ENCODE measurements at places on chromosomes 4 and X.
A peak's percentile ranks its signal among the peaks of the same experiment; 100 is the strongest.

GRCh38 chr4:168759321-168759720, 250.7 kb downstream of the CBR4 start:
- no peak for DNase-seq

DNA sequence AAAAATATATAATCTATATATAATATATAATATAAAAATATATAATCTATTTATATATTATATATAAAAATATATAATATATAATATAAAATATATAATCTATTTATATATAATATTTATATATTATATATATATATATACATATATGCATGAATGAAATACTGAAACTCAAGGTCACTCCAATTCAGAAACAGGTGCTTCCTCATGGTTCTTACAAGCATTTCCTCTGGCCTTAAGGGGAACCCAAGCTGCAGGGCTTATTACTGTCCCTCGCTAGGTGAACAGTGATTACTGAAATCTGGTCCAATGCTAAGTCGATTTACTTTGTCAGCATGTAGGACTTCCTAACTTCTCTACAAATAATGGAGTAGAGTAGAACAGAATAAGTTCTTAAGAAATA, 174.3 kb downstream of the GPM6A start:
- DNase-seq: no peak

DNA sequence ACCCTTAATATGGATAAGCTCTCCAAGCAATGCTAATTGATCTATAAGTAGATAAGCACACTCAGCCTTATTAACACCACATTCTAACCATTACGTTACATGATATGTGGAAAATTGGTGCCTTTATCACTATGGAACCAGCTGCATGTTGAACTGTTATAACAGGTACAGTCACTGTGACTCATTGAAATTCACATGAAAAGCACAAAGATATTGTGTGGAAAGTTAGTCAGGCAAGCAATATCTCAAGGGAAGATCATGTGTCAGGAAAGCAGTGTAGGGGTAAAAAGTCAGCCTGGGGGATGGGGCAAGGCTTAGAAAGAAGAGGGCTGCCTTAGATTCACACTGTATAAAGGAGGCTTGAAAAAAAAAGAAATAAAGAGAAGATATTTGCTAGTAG, 313.7 kb upstream of the SMIM31 start:
- no peak for DNase-seq

DNA sequence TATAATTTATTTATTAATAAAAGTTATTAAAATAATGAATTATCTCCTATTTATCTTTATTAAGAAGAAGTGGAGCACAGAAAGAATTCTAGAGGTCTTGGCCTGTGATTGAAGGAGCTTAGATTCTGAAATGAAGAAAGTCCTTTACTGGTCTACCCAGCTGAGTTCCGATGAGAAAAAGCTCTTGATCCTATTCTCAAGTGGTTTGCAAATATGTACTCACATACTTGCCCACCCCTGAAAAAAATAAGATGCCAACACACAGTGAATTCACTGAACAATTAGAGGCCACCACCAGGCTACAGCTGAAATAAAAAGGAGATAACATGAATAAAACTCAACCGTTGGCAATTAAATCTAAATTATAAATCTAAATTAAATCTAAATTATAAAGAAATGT, 253.4 kb downstream of the MAPK10 start:
- DNase-seq: no peak

DNA sequence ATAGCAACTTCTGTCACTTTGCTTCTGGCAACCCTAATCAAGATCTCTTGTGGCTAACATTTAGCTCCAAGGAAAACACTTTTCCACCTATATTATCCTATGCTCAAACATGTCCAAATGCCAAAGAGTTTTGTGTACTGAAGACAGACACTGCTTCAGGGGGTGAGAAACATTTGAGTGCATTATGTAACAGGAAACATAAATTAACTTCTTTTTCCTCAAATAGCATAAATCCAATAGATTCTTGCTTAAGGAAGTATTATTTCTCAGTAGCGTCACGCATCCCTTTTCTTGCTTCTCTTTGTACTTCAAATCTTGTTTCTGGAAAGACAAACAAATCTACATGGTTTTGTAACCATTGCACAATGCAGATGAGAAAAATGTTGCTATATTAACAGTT, 839.1 kb downstream of the GLUD2 start:
- no peak for DNase-seq

DNA sequence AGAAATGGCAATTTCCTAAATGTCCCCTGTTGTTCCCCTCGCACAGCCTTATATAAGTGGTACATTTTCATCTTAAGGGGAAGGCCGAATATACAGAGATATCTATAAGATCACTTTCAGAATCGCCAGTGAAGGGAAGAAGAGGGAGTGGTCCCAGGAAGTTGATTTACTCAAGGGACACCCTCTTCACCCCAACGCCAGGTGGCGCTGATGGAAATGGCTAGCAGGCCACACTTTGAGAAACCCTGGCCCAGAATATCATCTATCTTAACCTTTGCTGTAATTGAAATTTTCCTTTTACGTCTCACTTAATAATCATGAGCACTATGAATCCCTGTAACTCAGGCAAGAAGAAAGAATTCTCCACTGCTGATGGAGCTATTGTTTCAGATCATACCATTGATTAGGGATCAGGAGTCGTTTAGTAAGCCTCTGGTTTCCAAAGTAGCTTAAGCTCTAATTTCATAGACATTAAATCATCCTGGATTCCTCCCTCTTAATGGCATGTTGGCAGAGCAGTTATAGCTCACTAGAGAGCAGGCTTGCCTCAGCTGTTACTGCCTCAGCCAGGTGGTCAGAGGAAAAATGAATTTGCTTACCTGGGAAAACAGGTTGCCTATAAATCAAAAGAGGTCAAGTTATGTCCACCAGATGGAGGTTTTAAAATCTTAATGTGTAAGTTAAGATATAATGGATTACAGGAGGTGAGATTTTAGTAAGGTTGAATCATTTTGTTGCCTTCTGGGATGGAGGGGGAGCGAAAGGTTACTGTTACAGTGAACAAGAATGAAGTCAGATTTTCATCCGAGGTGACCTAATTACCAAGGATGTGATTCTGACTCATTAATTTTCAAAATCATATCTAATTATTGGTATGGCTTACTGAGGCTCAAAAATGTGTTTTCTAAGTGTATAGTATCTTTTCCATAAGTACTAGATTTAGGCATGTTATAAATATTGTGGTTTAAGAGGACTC, 941.2 kb upstream of the TENM3 start:
- no peak for DNase-seq

- no peak for DNase-seq
These were observed at the start of gene LIMCH1 for GRCh38 chr4:41538017-41538733. LIMCH1 (plus strand) TSS chr4:41538157; CDS start chr4:41605996, 67,839 bp downstream.

DNA sequence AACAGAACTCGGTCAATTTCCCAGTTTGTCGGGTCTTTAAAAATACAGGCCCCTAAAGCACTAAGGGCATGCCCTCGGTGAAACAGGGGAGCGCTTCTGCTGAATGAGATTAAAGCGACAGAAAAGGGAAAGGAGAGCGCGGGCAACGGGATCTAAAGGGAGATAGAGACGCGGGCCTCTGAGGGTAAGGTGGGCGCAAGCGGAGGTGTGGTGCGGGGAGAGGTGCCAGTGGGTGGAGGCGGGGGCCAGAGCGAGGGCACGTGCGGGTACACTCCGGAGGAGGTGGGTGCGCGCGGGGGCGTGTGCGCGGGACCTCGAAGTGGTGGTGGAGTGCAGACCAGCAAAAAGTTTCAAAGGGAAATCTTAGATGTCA, 787 bp upstream of the TET2 start:
- DNase-seq: peak; percentile 21

GRCh38 chr4:6953751-6954380, 44.2 kb downstream of the TBC1D14 start:
- no peak for DNase-seq

DNA sequence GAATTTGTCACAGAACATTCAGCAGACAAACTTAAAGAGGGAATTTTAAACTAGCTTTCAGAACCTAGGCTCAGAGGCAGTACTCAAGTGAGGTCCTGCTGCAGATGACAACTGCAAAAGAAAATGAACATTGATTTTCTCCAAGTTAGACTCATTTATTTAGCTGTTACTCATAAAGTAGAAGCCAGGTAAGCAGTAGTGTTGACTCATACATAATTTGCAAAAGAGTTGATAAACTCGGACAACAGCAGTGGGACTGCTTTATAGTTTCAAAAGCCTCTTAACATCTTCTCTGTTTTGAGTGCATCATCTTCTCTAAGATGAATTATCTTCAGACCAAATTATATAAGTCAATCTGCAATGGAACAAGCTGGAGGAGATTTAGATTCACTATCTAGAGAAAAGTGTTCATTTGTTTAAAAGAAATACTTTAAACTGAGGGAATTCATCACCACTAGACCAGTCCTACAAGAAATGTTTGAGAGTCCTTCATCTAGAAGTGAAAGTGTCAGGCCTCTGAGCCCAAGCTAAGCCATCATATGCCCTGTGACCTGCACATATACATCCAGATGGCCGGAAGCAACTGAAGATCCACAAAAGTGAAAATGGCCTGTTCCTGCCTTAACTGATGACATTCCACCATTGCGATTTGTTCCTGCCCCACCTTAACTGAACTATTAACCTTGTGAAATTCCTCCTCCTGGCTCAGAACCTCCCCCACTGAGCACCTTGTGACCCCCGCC, 49.5 kb downstream of the COQ2 start:
- DNase-seq: no peak

- DNase-seq: no peak
These were observed 758 bp downstream of the SCFD2 start for GRCh38 chr4:53365121-53365485.

GRCh38 chr4:181855307-181855706, 387.9 kb upstream of the TENM3 start:
- no peak for DNase-seq

- peak; percentile 53 for DNase-seq
These were observed 4.2 kb downstream of the PDGFRA start for GRCh38 chr4:54233277-54233696.

DNA sequence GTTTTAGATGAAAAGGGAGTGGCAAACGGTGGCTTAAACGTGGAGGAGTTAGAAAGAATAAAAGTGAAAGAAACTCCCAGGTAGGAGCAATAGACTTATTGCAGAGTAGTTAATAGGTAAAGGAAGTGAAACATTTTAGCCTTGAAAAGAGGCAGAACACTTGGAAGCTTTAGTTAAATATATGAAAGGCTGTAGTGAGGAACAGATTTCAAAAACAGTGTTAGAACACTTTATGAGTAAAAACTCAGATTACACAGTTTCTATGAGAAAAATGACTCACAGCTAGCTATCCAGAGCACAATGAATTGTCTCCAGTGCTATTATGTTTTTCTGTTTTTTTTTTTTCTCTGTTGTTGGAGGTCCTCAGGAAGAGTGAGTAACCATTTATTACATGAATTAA, 45.8 kb downstream of the TACR3 start:
- no peak for DNase-seq

DNA sequence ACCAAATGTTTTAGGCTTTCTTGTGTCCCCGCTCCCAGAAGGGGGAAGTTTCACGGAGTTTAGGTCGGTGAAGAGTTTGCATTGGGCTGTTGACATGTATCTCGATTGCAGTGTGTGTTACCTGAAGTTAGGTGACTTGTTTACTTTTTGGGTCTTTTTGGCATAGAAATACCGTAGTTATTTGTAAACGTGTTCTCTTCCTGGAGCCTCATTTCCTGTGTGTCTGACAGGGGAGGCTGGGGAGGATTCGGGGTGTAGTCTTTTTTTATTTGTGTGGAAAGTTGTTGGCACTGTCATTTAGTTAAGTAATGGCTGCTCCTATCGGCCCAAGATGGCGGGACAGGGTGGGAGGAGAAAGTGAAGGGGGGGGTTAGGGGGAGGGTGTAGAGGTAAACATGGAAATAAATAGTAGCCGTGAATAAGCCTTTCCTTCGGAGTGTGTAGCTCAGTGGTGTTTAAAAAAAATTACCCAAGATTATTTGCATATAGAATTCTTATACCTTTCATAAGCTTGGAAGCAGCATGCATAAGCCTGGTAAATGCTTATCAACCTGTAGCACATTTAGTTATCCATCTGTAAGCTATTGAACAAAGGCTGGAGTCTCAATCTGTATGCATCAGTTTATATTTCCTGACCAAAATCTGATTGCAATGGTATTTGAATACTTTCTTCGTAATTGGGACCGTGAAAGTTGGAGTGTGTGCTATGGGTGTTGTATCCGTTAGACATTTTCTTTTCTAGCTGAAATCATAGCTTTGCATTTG, 1.6 kb downstream of the KDM6A start:
- peak; percentile 28 for DNase-seq

GRCh38 chrX:65744965-65745364, 77.5 kb downstream of the MSN start:
- DNase-seq: no peak

- no peak for DNase-seq
These were observed 83.8 kb downstream of the FIP1L1 start for GRCh38 chr4:53461244-53461643.

DNA sequence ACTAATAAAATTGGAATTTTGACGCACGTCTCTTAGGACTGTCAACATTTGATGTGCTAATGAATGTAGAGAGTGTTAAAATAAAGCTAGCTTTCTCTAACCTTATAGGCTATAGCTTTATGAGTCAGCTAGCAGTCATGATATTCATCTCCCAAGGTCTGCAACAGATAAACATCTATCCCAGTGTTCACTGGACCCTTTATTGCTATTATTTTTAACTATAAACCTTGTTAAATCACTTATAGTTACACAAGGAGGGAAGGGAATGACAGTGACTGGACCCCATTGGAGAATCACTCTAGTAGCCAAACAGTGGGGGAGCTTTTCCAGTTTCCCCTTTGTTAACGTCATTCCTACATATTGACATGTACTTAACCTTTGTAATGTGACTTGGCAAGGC, 67.9 kb upstream of the SHISA3 start:
- no peak for DNase-seq

- no peak for DNase-seq
These were observed 11.8 kb upstream of the SPON2 start for GRCh38 chr4:1183985-1184773.

GRCh38 chrX:24448762-24449250, 16.3 kb upstream of the PDK3 start:
- DNase-seq: no peak

GRCh38 chr4:72525938-72526337, 43.1 kb downstream of the ADAMTS3 start:
- DNase-seq: no peak

- DNase-seq: no peak
These were observed 1028.1 kb downstream of the SH3BGRL start for GRCh38 chrX:82230013-82230412.

GRCh38 chr4:38659346-38659745, 4.7 kb upstream of the KLF3 start:
- no peak for DNase-seq

- DNase-seq: no peak
These were observed 31.2 kb downstream of the LRIT3 start for GRCh38 chr4:109879081-109879480.

DNA sequence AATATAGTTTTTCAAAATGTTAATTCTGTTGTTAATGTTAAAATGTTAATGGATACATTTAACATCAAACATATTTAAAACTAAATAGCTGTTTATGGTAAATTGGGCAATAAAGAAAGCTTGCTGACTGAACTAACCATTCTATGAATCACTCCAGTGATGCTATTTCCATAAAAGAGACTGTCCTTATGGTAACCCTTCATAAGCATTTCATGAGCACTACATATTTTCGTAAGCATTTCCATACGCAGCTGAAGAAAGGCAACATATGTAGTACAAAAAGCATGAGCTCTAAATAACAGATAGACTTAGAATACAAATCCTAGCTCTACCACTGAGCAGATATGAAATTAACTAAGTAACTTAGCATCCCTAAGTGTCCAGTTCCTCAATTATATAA, 188.9 kb downstream of the COL25A1 start:
- no peak for DNase-seq

- no peak for DNase-seq
These were observed at the start of gene ALPK1 for GRCh38 chr4:112296949-112297880. ALPK1 (plus strand) TSS chr4:112297369.

All from activated gamma-delta T cell treated with Interleukin-2 at 50 U/mL for 16 hours (primary cell).